Osteoblast (primary cell): ENCODE measurements at places on chromosomes 16 and 17. TPM values are rescaled to one million over a fixed set of nuclear protein-coding genes. Genes with fewer than 3 reads are reported as not detected.

The ADAP2 gene
- 0.29 and 0.72 TPM in 2 replicates for total RNA-seq

The OR1F1 gene
- 0.36 TPM in 1 of 2 replicates, not detected in the other for total RNA-seq

The RSPRY1 gene
- total RNA-seq: 51.6 and 57.2 TPM in 2 replicates

The SLC13A2 gene
- total RNA-seq: not detected in 2 replicates

The NPIPB4 gene
- 42.7 and 77.5 TPM in 2 replicates for total RNA-seq

The TSPAN10 gene
- 2.9 and 11.5 TPM in 2 replicates for total RNA-seq

GRCh38 chr16:27751676-27752075, 201.7 kb downstream of the KATNIP start:
- H3K4me3 ChIP-seq: no peak overlapping the region
- peaks cover 6% of the 10 kb centered on the region for H3K4me1 ChIP-seq
- DNase-seq: peak; percentile 34
- H3K36me3 ChIP-seq: no peaks in the 10 kb centered on the region

DNA sequence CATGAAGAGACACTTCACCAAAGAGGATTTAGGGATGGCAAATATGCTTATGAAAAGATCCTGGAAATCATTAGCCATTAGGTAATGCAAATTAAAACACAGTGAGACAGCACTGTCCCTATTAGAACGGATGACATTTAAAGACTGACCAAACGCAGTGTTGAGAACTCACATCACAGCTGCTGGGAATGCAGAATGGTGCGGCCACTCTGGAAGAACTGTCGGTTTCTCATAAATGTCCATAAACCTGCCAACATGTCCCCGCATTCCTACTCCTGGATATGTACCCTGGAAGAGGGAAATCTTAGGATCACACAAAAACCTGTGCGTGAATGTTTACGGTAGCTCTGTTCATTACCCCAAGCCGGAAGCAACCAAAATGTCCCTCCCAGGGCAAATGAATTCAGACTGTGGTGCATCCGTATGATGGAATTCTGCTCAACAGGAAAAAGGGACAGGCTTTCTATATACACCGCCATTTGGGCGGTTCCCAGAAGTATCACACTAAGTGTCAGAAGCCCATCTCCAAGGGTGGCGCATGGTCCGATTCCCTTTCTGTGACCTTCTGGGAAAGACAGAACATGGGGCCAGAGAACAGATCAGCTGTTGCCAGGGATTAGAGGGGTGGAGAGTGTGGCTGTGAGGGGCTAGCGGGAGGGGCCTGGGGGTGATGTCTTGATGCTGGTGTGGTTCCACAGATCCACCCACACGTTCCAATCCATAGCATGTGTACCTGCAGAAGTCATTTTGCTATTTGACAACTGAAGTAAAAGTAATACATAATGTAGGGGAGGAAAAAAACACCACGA, 197.2 kb upstream of the CHMP6 start:
- H3K27ac ChIP-seq: peak overlapping the region; percentile 34
- H3K27me3 ChIP-seq: no peaks in the 10 kb centered on the region
- H3K4me3 ChIP-seq: no peak overlapping the region
- H3K36me3 ChIP-seq: no peaks in the 10 kb centered on the region

DNA sequence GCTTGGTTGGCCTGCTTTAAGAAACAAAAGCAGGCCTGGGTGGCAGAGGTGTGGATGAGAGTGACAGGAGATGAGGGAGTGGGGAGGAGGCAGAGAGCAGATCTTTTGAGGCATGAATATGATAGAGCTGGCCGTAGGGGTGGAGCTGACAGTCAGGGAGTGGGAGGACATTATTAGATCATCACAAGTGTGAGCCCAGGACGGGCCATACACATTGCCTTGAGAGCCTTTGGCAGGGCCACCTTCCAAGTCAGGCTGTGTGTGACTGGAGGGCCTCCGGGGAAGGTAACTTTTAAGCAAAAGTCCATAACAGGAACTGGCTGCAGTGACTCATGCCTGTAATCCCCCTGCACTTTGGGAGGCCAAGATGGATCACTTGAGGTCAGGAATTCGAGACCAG, 26.3 kb downstream of the GINS3 start:
- H3K27ac ChIP-seq: no peak overlapping the region
- peaks cover 2% of the 10 kb centered on the region for H3K27me3 ChIP-seq
- H3K36me3 ChIP-seq: no peaks in the 10 kb centered on the region
- H3K4me1 ChIP-seq: peaks cover 6% of the 10 kb centered on the region

The CHST4 gene
- total RNA-seq: not detected in 2 replicates

DNA sequence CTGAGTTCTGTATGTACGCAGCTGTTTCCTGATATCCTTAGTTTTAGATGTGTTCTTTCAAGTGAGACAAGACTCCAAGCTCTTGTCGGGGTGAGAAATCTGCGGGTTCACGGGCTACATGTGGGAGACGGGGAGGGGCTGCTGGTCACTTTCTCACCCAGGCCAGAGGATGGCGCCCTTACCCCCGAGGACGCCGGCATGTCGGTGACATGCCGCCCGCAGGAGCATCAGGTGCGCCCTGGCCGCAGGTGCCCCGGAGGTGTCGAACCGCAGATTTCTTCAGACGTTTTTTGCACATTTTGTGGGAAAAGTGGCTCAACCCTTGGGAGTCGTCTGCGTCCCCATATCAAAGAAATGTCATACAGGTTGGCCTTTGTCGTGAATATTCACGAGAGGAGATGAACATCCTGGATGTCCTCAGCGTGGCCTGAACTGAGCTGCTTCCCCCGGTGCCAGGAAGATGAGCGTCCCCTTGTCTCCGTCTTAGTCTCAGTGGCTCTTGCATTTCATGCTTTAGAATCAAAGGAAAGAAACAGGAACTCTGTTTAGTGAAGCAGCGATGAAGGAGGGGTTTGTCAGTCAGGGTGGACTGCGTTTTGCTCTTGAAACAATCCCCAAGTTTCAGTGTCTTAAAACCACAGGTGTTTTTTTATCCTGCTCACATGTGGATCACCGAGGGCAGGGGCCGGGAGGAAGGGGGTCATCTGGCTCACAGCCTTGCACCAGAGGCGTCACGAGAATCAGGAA, 75.4 kb upstream of the ZNF750 start:
- no peaks in the 10 kb centered on the region for H3K27me3 ChIP-seq
- H3K36me3 ChIP-seq: peaks cover 3% of the 10 kb centered on the region
- DNase-seq: no peak
- no peak overlapping the region for H3K4me3 ChIP-seq

DNA sequence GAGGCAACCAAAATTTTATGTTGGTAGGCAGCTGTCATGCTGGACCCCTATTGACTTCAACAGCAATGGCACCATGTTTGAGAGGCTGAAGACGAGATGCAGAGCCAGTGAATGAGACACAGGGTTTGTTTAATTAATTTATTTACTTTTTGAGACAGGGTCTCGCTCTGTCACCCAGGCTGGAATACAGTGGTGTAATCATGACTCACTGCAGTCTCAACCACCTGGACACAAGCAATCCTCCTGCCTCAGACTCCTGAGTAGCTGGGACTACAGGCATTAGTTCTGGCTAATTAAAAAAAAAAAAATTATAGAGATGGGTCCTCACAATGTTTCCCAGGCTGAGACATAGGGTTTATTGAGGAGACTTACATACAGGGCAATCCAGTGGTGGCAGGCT, 36.2 kb upstream of the PPM1D start:
- H3K4me3 ChIP-seq: no peak overlapping the region
- H3K4me1 ChIP-seq: no peaks in the 10 kb centered on the region
- no peak overlapping the region for H3K27ac ChIP-seq
- H3K36me3 ChIP-seq: no peaks in the 10 kb centered on the region
- no peak for DNase-seq

DNA sequence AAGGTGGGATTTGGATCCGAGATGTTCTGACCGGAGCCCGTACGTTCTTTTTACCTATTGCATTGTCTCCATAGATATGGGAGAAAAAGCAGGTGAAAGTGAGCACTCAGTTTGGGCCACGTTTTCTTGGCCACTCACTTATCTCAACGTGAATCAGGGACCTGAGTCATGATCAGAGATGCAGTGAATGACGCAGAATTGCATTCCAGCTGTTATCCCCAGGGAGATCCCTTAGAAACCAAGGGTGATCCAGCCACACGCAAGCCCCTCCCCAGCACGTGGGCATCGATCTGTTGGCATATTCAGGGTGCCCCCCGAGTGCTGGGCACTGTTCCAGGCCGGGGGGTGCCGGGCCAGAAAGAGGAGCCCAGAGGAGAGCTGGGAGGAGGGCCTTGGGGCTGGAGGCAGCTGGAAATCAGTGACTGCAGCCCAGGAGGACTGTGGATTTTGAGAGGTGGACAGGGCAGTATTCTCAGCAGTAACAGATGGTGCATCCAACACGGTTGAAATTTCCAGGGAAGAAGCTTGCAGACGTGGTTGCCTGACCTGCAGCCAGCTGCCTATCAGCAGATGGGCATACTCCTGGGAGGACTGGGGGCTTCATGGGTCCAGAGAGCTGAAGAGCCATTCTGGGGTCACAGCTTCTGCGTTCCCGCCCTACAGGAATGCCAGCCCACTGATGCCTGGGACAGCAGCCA, 87.2 kb upstream of the CACNG5 start:
- H3K4me1 ChIP-seq: peaks cover 20% of the 10 kb centered on the region
- H3K36me3 ChIP-seq: peaks cover 37% of the 10 kb centered on the region
- no peak overlapping the region for H3K4me3 ChIP-seq
- H3K27ac ChIP-seq: peak overlapping the region; percentile 83
- no peaks in the 10 kb centered on the region for H3K27me3 ChIP-seq

DNA sequence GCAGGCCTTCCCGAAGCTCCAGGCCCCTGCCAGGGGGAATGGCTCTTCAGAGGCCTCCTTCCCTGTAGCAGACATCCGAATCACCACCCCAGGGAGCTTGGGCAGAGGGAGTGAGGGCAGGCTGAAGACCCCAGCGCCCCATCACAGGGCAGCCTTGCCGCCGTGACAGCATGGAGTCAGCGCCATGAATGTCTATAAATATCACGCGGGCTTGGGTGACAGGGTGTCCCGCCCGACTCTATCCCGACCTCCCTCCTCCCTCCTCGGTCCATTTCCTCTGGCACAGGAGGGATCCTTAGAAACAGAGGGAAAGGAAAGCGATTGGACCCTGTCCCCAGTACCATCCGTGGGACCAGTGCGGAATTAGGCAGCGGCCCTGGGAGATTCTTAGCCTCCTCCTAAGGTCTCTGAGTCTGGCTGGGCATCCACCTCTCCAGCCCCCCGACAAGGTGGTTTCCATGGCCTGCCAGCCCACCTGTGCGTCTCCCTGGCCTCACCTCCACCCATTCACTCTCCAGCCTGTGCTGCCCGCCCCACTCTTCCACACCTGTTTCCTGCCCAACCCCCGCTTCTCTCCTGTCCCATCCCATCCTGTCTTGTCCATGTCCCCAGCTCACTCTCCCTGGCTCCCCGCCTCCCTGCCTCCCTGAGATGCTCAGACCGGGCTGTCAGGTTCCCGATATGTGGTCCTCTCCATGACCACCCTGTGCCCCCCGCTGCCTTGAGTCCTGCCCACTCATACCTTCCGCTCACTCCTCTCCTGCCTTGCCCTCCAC, 5.1 kb downstream of the ATP2A1 start:
- no peaks in the 10 kb centered on the region for H3K27me3 ChIP-seq
- no peak overlapping the region for H3K4me3 ChIP-seq
- no peak overlapping the region for H3K27ac ChIP-seq
- no peaks in the 10 kb centered on the region for H3K36me3 ChIP-seq
- DNase-seq: peak; percentile 55
- H3K4me1 ChIP-seq: peaks cover 14% of the 10 kb centered on the region

The PLXDC1 gene
- 2.9 and 3.8 TPM in 2 replicates for total RNA-seq

- H3K36me3 ChIP-seq: no peaks in the 10 kb centered on the region
- H3K27ac ChIP-seq: no peak overlapping the region
- peaks cover 6% of the 10 kb centered on the region for H3K4me1 ChIP-seq
- H3K27me3 ChIP-seq: peaks cover 7% of the 10 kb centered on the region
Observed at GRCh38 chr17:80123791-80124190, 22.4 kb downstream of the GAA start.

DNA sequence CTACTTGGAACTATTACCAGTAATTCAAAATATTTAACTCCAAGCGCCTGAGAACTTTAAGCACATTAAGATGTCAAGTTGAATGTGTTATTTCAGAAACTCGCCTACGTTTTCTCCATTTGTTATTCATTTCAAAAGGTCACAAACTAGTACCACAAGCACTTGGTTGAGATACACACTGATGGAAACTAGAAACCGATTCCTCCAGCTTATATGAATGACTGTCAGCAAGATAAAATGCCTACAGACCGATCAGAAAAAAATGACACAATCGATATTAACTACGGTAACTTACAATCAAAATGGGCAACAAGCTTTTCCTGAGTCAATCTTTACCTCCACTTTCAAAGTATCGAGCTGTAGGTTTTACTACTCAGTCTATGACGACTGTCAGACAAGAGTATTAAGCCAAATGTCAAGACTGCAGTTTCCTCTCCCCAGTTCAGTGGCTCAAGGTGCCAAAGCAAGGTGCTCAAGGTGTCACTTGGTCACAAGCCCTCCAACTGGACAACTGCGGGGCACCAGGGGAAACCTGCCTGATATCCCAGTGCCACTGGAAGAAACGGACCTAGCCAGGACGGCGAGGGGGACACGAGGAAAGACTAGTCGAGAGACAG, 678 bp downstream of the SRP68 start:
- H3K4me1 ChIP-seq: peaks cover 12% of the 10 kb centered on the region
- H3K36me3 ChIP-seq: peaks cover 13% of the 10 kb centered on the region
- H3K27me3 ChIP-seq: peaks cover 32% of the 10 kb centered on the region
- DNase-seq: peak; percentile 85
- peak overlapping the region; percentile 82 for H3K27ac ChIP-seq
- peak overlapping the region; percentile 80 for H3K4me3 ChIP-seq

GRCh38 chr16:86403541-86404163, 106.7 kb upstream of the FOXF1 start:
- H3K4me1 ChIP-seq: no peaks in the 10 kb centered on the region
- no peak for DNase-seq
- no peak overlapping the region for H3K27ac ChIP-seq
- peaks cover 12% of the 10 kb centered on the region for H3K27me3 ChIP-seq
- H3K36me3 ChIP-seq: no peaks in the 10 kb centered on the region

- no peaks in the 10 kb centered on the region for H3K27me3 ChIP-seq
- no peak overlapping the region for H3K4me3 ChIP-seq
- no peaks in the 10 kb centered on the region for H3K36me3 ChIP-seq
Observed at GRCh38 chr16:73879621-73880020, 417.0 kb upstream of the PSMD7 start.

GRCh38 chr17:62703261-62703775, 75.8 kb downstream of the MRC2 start:
- H3K36me3 ChIP-seq: no peaks in the 10 kb centered on the region
- no peaks in the 10 kb centered on the region for H3K27me3 ChIP-seq
- peak overlapping the region; percentile 53 for H3K27ac ChIP-seq
- peak; percentile 90 for DNase-seq
- peak overlapping the region; percentile 80 for H3K4me3 ChIP-seq

- H3K27me3 ChIP-seq: no peaks in the 10 kb centered on the region
- no peak overlapping the region for H3K27ac ChIP-seq
- H3K36me3 ChIP-seq: peaks cover 3% of the 10 kb centered on the region
- H3K4me1 ChIP-seq: peaks cover 58% of the 10 kb centered on the region
- DNase-seq: no peak
- no peak overlapping the region for H3K4me3 ChIP-seq
Observed at GRCh38 chr16:11131706-11132105, 124.3 kb downstream of the SOCS1 start.

The FBXL16 gene
- not detected in 2 replicates for total RNA-seq
